ENCODE measurements at places on chromosomes 16 and 17.

GRCh38 chr16:66144641-66145040 lies 221.8 kb upstream of the CDH5 start:
- no peak for DNase-seq

DNA sequence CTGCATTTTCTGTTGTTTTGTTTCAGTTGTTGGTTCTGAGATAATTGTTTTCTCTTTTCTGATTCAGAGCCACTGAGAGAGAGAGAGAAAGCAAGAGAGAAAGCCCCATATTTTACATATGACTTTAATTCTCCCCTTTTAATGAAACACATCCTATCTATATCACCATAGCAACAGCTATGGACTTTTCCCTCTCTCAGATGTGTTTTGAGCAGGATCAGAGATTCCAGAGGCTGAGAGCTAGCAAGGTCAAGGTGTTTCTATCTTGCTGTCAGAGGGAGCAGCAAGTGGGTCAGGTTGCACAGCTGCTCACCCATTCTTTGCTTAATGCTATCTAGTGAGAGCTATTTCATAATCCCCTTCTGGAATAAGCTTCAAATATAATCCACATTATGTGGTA lies 415.9 kb downstream of the CA10 start:
- DNase-seq, result no peak

- no peak for DNase-seq
These were observed 66.1 kb downstream of the RAB11FIP4 start for GRCh38 chr17:31457391-31458234.

GRCh38 chr17:81966343-81967243 lies 5.6 kb upstream of the NOTUM start:
- DNase-seq, result no peak

- no peak for DNase-seq
These were observed 116.5 kb upstream of the AXIN2 start for GRCh38 chr17:65677932-65678331.
